ENCODE measurements at places on chromosomes 3 and 15.

GRCh38 chr3:183265834-183266417, 12.9 kb downstream of the B3GNT5 start:
- DNase-seq, result no peak

GRCh38 chr3:79250746-79251145, 517.1 kb downstream of the ROBO1 start:
- DNase-seq, result no peak

- peak; percentile 52 for DNase-seq
These were observed 84.5 kb upstream of the SETMAR start for GRCh38 chr3:4218456-4219226.

GRCh38 chr3:49878686-49879085, 9.0 kb upstream of the CAMKV start:
- no peak for DNase-seq

GRCh38 chr3:36992806-36993325, at the start of gene EPM2AIP1:
Gene EPM2AIP1 (minus strand): TSS chr3:36993131. CDS start chr3:36993077, 54 bp downstream.
- DNase-seq, result no peak
